ENCODE measurements at places on chromosomes 2 and 18.

- no peak for DNase-seq
These were observed 94.2 kb downstream of the EPHA4 start for GRCh38 chr2:221477714-221478484.

GRCh38 chr18:58495634-58496033 is 133.3 kb downstream of the ALPK2 start:
- DNase-seq = no peak

GRCh38 chr2:240248721-240249422 is 108.4 kb upstream of the OTOS start:
- peak; percentile 60 for DNase-seq

- DNase-seq = no peak
These were observed 65.3 kb upstream of the GLI2 start for GRCh38 chr2:120670371-120670770.

DNA sequence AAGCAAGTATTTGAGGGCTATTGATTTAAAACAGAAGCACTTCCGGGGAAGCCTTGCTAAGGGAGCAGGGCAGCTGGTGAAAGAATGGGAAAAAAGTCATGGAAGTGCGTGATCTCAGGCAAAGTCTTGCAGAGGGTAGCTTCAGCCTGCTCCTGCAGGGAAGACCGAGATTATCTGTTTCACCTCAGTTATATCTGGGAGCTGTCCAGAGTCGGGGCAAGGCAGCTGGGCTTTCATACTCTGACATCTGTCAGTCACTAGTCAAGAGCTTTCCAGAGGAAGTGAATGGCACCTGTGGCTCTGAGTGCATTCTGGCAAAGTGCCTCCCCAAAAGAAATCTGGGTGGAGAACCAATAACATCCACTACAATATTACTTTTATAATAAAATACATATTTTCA is 8.7 kb downstream of the NXPH2 start:
- no peak for DNase-seq

DNA sequence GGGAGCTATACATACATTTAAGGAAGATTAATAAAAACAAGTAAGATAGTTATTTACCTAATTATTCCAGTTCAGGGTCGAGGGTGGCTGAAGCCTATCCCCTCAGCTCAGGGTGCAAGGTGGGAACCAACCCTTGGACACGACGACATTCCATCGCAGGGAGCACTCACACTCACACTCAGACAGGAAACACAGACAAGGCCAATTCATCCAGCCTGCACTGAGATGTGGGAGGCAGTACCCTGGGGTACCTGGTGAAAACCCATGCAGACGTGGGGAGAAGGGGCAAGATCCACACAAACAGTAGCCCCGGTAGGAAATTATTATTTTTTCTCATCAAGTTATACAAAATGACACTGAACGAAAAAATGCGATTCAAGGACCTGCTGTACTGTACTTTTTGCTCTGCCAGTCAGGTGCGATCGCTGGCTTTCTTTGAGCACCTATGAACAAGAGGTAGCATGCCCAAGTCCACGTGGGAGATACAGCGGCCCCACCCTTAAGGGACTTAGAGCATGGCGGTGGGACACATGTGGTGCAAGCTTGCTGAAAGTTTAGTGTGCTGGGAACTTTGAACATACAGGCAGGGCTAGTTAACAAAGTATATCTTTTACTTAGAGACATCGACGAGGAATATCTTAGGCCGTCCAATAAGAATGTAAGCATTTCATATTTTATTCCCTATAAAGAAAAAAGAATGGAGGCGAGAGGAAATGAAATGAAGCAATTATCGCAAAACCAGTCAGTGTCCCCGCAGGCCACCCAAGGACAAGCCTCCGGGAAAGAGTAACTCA is 624 bp downstream of the METTL8 start:
- DNase-seq = no peak

- DNase-seq = no peak
These were observed 66.8 kb downstream of the COA5 start for GRCh38 chr2:98541489-98541888.

DNA sequence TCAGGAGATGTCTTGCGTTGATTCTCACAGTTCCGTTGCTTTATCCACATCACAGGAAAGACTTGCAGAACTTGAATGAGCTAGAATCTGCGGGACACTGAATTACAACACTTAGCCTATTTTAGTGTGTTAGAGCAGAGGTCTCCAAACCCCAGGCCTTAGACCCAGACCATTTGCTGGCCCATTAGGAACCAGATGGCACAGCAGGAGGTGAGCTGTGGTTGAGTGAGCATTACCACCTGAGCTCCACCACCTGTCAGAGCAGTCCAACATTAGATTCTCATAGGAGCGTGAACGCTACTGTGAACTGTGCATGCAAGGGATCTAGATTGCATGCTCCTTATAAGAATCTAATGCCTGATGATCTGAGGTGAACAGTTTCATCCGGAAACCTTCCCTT is 3.8 kb downstream of the MRPL30 start:
- no peak for DNase-seq

GRCh38 chr2:238100821-238101771 is 956 bp downstream of the ESPNL start:
- no peak for DNase-seq

DNA sequence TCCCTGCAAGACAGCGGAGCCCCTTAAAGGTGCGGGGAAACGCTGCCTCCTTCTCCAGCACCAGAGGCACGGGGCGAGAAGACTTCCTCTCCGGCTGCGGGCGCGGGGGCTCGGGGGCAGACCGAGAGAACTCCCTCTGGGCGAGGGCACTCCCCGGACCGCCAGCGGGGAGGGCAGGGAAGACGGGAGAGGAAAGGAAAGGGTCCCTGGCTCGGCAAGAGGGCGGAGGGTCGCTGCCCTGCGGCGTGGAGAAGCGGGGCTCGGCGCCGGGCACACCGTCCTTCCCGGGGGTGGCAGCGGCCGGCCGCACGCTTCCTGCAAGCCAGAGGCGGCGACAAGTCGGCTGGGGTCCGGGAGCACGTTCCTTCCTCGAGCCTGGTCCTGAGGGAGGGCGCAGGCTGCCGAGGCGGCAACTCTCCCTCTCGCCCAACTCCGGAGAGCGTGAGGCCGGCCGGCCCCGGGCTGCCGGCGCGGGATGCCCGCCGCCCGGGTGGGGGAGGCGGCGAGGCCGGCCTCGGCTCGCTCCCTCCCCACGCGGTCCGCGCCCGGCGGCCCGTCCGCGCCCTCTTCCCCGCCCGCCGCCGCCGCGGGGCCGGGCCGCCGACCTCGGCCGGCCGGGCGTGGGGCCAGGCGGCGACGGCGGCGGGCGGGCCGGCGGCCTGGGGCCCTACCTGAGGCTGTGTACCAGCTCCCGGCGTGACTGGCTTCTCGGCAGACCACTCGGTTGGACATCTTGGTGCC is 1.1 kb downstream of the MEMO1 start:
- DNase-seq = peak; percentile 73

- no peak for DNase-seq
These were observed 38.1 kb upstream of the DAPL1 start for GRCh38 chr2:158756976-158757375.

- DNase-seq = no peak
These were observed 548.8 kb upstream of the NRP2 start for GRCh38 chr2:205133544-205133943.

GRCh38 chr2:75002007-75002406 is 43.6 kb downstream of the POLE4 start:
- DNase-seq = no peak

- no peak for DNase-seq
These were observed 72.5 kb downstream of the GPR39 start for GRCh38 chr2:132489150-132489549.

GRCh38 chr18:46322411-46322891 is 218.3 kb downstream of the HAUS1 start:
- no peak for DNase-seq

DNA sequence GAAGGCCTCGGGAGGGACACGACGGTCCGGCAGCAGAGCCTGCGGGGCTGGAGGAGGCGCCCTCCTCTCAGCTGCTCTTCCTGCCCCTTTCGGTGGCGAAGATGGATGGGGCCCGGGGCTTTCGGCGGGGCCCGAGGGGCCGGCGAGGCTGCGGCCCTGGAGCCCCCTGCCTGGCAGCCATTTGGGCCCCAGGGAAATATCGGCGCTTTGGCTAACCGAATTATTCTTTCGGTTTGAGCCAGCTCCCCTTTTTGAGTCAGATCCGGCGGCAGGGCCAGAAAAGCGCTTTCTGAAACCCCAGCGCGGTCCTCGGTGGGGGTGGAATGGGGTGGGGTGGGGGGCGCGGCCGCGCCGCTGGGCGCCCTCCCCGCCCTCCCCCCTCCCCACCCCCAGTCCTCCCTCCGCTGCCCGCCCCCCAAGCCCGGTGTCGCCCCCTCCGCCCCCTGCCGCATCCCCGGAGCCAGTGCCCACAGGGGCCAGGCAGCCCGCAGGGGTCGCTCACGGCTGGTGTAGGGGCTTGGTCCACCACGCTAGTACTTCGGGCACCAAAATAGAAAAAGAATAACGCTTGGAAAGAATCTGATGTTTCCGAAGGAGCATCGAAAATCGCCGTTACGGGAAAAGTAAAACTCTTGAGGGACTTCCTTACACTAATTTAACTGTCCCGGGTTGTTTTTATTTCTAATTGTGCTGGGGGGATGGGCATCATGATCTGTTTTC is 9.1 kb upstream of the ARID5A start:
- peak; percentile 69 for DNase-seq

GRCh38 chr2:42361728-42362283 is 789 bp upstream of the COX7A2L start:
- no peak for DNase-seq

GRCh38 chr2:105519516-105519915 is 120.7 kb upstream of the FHL2 start:
- DNase-seq = no peak

DNA sequence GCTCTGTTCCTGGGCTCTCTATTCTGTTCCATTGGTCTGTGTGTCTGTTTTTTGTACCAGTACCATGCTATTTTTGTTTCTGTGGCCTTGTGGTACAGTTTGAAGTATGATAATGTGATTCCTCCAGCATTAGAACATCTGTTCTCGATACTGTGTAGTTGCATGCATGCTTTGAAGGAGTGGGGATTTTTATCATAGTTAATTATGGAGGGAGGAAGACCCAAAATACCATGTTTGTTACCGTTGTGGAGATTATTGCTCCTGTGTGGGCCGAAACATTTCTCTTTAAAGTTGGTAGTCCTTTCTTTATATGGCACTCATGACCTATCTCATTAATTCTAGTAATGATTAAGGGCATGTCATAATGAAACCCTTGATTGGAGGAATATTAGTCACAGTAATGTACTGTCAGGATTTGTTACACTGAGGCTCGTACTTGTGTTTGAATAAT is 87.6 kb downstream of the TTC27 start:
- no peak for DNase-seq

GRCh38 chr2:217382794-217383193 is 522.9 kb upstream of the TNP1 start:
- DNase-seq = no peak

GRCh38 chr18:63505566-63506335 is 29.0 kb downstream of the SERPINB5 start:
- DNase-seq = no peak

DNA sequence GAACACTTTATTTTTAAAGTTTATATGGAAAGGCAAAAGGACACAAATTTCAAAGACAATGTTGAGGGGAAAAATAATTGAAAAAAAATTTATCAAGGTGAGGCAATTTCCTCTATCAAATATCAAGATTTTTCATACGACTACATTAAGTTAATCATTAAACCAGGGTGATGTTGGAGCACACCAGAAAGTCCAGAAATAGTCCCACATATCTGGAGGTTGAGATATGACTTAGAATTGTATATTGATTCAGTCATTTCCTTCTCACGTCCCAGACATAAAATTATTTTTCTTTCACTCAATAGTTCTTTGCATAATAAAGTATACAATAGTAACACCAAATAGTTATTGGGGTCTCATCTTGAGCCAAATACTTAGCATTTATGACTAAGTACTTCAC is 605.1 kb downstream of the NUP35 start:
- no peak for DNase-seq

- no peak for DNase-seq
These were observed 56.4 kb downstream of the MAP4K3 start for GRCh38 chr2:39380525-39381150.

DNA sequence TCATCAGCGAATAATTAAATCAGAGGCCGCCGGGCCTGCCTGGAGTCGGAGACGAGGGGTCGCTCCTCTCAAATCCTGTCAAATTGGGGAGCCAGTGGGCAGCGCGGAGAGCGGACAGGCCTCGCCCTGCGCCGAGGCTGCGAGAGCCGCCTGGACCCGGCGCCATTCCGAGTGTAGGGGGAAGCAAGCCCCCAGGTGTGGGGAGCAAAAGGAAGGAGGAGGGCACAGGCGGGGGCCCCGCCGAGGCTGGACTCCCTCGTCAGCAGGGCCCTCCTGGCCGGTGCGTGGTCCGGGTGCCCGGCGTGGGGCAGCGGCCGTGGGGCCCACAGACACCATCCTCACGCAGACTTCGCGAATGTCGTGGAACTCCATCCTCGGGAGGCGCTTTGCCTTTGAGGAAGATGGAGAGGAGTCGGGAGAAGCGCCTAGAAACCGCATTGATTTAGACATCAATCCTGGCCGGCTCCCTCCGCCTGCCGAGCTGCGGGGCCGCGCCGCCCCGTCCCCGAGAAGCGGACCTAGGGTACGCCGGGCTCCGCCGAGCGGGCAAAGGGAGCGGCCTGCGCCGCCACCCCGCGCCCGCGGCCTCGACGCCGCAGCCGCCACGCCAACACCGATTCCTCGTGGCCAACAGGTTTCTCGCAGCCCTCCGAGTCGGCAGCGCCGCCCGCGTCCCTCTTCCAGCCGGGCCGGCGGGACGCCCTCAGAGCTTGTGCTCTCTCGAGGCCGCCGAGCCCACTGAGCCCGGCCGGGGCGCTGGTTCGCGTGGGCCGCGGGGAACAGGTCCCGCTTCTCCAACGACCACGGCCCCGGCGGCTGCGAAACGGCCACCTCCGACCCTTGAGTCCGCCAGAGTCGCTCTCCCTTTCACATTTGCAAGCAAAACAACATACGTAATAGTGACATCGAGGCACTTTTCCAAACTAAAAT is 6.7 kb upstream of the ONECUT2 start:
- DNase-seq = no peak

GRCh38 chr2:112836163-112836560 is 417 bp downstream of the IL1B start:
- no peak for DNase-seq

GRCh38 chr2:201852878-201853415 is 46.6 kb downstream of the CDK15 start:
- DNase-seq = no peak

- DNase-seq = peak; percentile 89
These were observed 120.8 kb downstream of the GAREM1 start for GRCh38 chr18:32349728-32350395.
